ENCODE measurements at places on chromosomes 13 and 19.

DNA sequence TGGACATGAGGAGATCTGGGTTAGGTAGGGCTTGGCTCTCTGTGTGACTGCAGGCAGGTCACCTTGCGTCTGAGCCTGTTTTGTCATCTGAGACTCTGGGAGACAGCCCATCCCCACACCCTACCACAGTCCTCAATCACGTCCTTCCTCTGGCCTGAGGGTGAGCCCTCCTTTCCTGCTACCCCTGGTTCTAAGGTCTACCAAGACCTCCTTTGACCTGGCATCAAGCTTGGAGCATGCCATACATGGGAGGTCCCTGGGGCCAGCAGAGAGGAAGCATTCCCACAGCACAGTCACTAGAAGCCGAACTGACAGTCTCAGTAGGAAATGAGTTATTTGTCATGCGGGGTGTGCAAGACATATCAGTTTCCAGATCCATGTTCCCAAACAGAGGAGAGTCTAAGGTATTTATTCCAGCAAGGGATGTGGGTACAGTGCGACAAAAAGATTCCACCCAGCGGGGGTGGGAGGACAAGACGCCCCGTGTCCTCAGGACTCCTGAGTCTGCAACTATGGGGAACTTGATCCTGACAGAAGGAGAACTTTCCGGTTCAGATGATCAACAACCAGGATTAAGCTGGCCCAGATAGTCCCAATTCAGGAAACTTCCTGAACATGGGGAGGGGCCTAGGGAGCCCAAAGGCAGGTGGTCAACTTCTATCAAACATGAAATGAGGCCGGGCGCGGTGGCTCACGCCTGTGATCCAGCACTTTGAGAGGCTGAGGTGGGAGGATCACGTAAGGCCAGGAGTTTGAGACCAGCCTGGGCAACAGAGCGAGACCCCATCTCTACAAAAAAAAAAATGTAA, 9.5 kb downstream of the ARRDC2 start:
- DNase-seq, result no peak

DNA sequence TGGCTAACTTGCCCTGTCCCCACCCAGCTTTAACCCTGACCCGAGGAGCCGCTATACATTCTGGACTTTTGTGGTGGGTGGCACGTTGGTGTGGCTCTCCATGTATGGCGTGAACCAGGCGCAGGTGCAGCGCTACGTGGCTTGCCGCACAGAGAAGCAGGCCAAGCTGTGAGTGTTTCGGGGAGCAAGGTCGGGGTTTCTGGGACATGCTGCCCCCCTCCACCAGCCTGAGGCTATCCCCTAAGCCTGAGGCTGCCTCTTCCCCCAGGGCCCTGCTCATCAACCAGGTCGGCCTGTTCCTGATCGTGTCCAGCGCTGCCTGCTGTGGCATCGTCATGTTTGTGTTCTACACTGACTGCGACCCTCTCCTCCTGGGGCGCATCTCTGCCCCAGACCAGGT, 6.0 kb downstream of the SLC5A5 start:
- DNase-seq, result no peak

DNA sequence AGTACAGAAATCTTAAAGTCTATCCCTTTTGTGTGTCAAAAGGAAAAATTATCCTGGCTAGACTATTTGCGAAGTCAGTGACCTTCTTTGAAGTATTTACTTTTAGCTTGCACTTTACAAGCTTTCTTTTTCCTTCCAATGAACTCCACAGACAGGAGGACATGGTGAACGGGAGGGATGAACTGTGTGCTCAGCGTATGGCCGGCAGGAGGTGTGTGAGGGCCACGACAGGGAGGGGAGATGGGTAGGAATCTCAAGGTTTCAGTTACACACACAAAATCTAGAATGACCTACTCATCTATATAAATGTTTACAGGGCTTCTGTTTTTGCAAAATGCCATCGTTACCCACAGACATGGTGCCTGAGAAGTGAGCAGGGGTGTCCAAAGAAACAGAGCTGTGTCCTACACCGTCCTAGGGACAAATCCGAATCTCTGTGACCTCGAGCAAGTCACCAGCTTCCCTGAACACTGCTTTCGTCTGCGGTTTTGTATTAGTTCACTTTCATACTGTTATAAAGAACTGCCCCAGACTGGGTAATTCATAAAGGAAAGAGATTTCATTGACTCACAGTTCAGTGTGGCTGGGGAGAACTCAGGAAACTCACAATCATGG, 537.2 kb downstream of the LIG4 start:
- no peak for DNase-seq

DNA sequence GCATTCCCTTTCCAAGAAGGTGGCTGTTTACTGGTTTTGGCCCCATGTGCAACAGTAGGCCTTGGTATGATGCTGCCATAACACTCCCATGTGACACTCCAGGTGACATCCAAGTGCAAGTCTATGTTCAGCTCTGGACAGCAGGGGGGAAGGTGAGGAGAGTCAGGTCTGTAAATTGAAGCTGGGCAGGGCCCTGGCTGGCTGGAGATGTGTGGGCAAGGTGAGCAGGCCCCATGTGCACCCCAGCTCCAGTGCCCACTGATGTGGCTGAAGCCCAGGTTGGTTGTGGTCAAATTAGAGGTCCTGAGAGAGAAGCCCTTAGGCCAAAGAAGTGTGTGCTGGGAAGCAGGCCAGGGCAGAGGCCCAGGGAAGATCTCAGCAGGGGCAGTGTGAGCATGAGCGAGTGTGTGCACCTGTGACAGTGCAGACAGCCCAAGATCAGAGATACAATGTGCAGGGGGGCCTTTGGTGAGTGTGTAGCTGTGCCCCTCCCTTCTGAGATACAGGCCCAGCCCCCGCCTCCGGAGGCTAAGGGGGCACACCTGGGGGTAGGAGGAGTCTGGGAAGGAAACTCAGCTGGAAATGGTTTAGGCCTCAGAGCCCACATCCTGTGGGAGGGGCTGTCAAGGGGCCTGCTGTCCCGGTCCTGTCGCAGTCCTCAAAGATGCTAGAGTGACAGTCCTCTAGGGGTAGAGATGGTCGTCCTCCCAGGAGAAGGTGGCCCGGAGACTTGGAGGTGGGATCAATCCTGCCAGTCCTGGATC, 18.6 kb downstream of the DEDD2 start:
- DNase-seq, result no peak

DNA sequence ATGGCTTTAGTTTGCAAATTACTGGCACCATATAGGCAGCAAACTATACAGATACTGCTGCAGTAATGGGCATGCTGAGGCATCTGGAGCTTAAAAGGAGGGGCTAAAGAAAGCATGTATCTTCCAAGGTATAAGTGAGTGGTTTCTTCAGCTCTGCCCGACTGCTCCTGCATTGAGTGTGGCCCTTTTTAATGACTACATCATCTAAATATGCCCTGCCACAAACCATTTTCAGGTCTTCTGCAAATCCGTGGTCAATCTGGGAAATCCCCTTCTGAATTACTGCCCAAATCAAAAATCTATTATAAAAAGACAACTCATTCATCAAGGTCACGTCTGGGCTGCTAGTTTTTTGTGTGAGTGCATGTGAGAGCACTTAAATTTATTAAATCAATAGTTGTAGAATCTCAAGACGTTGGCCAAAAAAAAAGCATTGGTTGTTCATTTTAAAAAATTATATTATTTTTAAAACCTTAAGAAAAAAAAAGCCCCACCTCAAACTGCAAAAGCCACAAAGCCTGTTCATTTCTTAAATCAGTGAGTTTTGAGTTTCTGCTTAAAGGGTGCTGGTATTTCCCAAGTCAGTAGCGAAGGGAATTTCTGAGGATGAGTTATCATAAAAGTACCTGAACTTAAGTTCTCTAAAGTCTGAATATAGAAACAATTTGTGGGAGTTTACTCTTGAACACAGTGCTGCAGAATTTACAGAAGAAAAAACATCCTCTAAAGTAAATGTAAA, 16.3 kb downstream of the LCP1 start:
- no peak for DNase-seq

- no peak for DNase-seq
These were observed 38.7 kb downstream of the SKA3 start for GRCh38 chr13:21137696-21138095.

GRCh38 chr13:66214467-66214866, 1015.7 kb downstream of the PCDH9 start:
- DNase-seq, result no peak

DNA sequence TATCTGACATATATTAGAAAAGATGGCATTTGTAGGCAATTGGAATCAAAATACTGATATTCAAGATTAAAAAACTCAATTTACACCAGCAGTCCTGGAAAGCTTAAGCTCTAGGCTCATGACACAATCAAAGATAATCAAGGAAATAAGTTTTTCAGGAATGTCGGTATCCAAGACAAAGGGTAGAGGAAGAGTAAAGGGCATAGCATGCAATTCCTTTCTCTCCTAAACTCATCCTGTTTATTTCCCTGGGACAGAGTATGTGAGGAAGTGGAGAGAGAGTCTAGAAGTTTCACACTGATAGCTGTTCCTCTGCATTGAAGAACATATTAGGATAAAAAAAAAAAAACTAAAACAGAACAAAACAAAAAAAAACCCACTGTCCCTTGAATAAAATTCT, 2452.1 kb downstream of the PCDH9 start:
- DNase-seq, result no peak

DNA sequence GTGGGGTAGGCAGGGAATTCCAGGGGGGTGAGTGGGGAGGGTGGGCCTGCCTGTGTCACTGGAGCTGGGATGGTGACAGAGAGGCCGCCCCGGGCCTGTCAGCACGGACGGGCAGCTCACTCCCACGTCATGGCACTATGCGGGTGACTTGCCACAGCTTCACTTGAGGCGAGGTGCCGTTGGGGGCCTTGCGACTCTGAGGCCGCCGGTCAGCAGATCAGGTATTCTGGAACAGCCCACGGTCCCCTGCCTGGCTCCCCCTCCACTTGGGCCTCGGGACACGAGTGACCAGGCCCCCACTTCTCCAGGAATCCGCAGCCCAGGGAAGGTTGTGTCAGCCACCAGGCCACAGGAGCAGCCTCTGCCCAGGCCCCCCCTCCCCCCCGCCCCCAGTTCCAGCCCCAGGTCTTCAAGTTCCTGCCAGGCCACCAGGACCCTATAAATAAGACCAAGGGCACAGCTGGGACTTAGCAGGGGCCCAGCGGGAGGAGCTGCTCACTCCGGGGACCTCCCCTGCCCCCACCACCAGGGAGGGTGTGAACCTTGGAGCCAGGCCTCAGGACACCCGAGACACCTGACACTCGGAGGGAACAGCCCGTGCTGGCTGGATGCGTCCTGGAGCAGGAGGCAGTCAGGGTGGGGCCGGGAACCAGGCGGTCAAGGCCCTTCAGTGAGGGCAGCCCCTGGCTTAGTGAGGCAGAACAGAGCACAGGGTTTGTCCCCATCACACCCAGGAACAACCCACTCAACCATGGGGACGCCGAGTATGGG, 2.7 kb upstream of the MIDN start:
- DNase-seq, result no peak
